ENCODE measurements at places on chromosomes 4 and X. TPM values are rescaled to one million over a fixed set of nuclear protein-coding genes. Genes with fewer than 3 reads are reported as not detected.

DNA sequence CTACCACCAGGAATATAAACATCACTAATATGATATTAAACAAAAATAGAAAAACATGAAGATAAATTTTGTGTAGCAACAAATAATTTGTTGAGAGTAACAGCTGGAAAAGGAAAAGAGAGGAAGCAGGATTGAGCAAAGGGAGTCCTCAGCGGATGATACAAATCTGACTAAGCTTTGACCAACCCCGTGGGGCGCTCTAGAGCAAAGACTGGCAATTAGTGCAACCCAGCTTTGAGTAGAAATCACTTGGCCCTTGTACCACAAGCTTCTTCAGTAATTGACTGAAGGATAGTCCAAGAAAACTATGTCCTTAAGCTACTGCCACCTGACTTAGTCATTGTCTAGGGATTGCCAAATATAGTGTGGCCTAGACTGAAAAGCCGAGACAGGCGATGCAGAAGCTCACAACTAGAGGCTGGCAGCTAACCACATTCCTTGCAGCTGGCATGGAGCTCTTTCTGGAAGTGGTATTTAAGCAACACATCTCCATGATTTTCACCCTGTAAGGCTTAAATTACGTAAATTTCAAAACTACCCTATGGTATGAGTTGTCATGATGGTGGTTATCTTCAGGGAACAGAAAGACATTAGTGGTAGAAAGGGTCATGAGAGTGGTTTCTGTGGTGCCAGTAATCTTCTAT, 396.0 kb downstream of the PDGFC start:
- DNase-seq: peak; percentile 52

RASL11B gene
- 30.0 TPM for total RNA-seq

LRRC66 gene
- total RNA-seq: 0.09 TPM

SHOX gene
- total RNA-seq: 0.18 TPM

GRCh38 chrX:39827951-39828350, 269.8 kb downstream of the BCOR start:
- DNase-seq: no peak

TKTL2 gene
- total RNA-seq: not detected

GRCh38 chr4:148214529-148215166, 227.6 kb downstream of the NR3C2 start:
- DNase-seq: no peak

DNA sequence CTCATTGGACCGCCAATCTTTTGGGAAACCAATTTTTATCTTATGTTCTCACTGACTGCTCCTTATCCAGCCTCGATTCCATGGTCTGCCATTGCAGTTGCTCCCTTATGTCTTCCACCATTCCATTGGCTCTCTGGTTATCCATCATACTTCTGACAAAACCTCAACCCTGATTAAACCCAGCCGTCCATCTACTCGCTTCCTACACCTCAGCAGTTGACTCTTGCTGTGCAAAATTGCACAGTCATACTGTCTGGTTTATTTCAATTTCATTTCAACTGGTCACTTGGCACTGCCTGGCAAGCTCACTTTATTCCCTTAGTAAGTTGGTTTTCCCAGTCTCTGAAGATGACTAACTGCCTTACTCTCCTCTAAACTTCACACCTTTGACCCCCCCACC, 26.2 kb downstream of the ARL9 start:
- DNase-seq: no peak

ESX1 gene
- total RNA-seq: not detected

DNA sequence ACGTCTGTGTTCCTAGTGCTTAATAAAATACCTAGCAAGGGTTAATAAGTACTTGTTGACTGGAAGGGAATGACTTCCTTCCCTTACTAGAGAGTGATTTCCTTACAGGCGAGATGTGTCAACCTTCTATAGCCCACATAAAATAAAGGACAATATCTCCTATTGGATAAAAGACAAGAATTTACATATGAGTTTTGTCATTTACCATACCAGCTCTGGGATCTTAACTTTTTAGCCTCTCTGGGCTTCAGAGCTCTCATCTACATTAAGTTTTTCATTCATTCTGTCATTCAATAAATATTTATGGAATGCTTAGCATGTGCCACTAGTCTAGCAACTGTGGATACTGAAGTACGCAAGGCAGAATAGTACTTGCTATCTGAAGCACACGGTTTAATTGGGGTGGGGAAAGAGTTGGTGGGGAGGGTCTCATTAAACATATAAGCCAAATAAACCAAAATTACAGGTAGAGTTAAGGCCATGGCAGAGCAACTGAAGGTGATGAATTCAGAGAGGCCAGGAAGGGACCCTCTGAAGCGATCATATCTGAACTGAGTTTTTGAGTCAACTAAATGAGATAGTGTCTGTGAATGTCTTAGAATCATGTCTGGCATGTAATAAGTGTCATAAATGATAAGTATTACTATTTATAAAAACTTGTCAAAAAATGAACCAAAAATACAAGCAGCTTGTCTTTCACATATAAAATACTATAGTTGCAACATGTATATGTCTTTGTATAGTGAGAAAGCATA, 91.6 kb upstream of the BMP2K start:
- DNase-seq: no peak

RADX gene
- total RNA-seq: 1.6 TPM

DNA sequence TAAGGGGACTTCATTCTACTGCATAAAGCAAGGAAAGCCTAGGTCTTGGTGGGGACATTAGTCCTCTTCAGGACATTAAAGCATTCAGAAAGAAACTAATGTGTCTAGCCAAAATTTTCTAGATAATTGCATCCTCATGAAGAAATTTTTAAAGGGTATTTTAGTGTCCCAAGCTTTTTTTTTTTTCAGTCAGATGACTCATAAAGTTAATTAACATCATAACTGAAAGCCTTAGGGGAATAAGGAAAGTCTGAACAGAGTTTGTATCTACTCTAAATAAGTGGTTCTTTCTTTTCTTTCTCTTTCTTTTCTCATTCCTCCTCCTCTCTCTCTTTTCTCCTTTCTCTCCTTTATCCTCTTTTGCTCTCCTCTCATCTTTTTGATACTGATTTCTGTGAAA, 202.4 kb downstream of the ADAMTS3 start:
- DNase-seq: no peak

DNA sequence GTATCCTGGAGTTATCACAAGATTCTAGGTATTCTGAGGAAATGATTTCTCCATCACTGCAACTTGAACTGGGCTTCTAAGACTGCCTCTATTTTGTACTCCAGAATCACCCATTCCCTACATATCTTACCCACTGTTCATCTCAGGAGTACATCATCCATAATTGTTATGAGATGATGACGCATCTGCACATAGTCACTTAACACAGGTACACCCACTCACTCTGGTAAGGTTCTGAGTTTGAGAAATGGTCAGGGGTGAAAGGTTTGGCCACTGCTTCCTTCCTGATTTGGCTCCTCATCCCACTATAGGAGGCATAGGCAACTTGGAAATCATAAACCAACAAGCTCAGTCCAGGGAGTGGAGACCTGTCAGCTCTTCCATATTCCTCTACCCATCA, 143.9 kb downstream of the GLRA2 start:
- DNase-seq: no peak

DNA sequence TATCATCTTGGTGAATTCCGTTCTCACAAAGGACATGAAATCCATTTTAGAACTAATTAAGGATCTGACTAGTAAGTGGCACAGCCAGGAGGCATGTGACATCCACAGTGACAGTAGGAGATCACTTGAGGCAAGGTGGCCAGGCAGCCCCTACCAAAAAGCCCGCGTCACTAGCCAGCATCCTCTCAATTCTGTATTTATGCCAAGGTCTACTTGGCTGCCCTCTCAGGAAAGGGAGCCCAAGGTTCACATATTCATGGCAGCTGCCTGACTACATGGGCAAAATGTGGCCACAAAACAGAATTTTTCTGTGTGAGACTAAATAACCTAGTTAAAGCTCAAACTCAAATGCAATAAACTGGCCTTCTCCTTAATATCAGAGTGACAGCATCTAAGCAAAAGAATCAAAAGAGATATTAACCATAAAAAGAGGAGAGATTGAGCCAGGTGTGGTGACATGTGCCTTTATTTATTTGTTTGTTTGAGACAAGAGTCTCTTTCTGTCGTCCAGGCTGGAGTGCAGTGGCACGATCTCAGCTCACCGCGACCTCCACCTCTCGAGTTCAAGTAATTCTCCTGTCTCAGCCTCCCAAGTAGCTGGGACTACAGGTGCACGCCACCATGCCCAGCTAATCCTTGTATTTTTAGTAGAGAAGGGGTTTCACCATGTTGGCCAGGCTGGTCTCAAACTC, 51.5 kb downstream of the SLC9A7 start:
- DNase-seq: no peak

AKAP14 gene
- not detected for total RNA-seq

DNA sequence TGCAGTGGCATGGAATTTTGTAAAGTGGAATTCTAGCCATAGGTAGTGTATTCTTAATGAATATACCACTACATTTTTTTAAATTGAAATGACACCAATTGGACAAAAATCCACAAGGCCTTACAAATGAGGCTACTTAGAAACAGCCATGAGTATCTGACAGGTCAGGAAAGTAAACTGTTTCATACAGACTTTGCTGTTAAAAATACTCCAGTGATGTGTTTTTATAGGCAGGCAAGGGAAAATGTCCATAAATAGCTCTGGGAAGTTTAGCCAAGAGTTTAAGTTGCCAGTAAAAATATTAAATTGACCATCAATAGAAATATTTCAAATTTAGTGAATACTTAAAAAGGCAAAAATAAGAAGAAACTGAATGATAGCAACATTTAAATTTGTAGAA, 41.8 kb upstream of the PDLIM5 start:
- DNase-seq: no peak

GRCh38 chrX:152897222-152898131, at the start of gene ZNF185:
Gene ZNF185 (plus strand): TSS chrX:152898067. CDS start chrX:152914490, 16,423 bp downstream.
- DNase-seq: peak; percentile 90

GRCh38 chr4:41613386-41613785, 75.4 kb downstream of the LIMCH1 start:
- peak; percentile 53 for DNase-seq

FAM50A gene
- 57.4 TPM for total RNA-seq

DNA sequence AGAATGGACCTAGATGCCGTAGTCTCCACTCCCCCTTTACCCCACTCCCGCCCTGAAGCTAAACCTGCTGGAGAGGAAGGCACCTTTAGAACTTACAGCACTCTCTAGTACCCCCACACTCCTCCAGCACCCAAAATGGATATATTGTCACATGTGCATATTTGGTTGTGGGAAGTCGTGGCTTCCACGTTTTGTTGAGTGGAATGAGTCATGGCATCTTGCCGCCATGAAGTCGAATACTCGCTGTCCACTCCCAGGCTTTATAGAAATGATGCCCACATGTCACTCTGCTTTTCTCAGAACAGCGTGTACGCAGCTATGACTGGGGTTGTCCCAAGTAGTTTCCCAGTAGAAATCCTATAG, 545 bp downstream of the ABCE1 start:
- no peak for DNase-seq

UGT2B28 gene
- not detected for total RNA-seq

- no peak for DNase-seq
Observed at GRCh38 chr4:185782523-185782922, 29.5 kb downstream of the SORBS2 start.
